Activated T-cell treated with anti-CD3 and anti-CD28 coated beads for 4 hours (primary cell): ENCODE measurements at places on chromosomes 5 and 9.

DNA sequence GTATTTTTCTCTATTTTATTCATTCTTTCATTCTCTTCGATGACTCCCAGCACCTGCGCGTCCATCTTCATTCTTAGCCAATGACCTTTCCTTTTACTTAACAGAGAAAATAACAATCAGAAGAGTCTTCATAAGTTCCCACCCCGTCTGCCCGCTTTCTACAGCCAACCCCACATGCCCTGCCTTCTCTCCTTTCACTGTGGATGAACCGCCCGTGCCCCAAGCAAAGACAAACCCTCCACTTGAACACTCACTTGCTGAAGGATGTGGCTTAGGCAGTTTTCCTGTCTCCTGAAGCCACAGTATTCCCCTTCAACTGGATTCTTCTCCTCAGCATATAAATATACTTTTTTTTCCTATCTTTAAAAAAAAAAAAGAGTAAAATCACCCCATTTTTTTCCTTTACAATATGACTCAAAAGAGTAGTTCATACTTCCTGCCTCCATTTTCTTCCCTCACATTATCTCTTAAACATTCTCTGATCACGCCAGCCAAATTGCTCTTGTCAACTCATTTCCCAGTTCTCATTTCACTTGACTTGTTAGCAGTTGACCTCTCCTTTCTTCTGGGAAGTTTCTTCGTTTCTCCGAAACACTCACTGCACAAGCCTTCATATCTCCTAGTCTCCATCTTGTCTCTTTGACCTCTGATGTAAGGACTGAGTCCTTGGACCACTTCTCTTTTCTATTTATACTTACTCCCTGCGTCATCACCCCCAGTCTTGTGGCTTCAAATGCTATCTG lies 11.1 kb downstream of the NIPSNAP3B start:
- DNase-seq: no peak

DNA sequence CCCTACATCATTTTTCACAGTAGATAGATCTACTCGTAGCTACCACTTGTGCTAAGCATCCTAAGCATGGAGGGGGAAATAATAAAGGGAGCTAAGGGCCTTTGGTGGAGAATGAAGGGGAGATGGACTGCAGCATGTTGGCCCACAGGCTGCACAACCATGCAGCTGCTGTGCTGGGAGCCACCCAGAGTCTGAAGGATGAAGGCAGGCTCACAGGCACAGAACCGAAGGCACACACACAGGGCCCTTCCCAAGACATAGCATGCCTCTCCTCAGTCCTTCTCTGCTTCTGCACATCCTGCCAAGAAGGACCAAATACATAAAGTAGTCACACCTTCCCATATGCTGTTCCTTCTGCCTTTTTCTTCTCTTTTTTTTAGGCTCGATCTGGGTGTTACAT lies 6.6 kb downstream of the FAM193B start:
- DNase-seq: no peak

GRCh38 chr5:97242341-97242740 lies 59.3 kb upstream of the RIOK2 start:
- no peak for DNase-seq

DNA sequence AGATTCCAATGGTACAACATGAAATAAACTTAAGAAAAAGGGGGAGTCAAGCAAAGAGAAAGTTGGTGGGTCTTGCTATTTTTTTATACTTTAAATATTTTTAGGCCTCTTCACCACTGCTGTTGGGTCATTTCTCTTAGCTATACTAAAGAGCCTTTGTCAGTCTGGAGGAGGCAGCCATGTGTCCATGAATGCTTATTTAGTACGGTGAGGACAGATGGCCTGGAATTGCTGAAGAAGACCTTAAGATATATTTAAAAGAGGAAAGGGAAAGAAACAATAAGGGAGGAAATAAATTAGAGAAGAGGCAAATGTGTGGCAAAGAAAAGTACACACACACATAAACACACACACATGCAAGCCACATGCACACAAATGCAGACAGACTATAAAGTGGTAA lies 560.5 kb upstream of the MEF2C start:
- DNase-seq: no peak

DNA sequence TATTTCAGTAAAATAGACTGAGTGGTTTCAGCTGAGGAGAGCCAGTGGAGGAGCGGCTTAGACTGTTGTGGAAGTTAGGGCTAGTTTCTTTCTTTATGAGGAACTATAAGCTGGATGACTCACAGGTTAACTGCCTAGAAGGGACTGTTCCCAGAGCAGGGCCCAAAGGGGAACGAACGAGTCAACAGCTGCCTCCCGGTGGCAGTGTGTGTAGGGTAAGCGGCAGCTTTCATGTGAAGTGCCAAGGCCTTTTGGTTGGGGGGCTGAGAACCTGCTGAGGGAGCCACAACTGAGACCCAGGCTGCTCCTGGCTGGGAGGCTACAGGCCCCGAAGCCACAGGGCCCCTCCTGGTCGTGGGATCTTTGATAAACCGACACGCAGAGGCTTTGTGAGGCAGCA lies 7.0 kb downstream of the SQSTM1 start:
- no peak for DNase-seq

GRCh38 chr9:9612270-9612669 lies 1000.5 kb downstream of the PTPRD start:
- DNase-seq: no peak

DNA sequence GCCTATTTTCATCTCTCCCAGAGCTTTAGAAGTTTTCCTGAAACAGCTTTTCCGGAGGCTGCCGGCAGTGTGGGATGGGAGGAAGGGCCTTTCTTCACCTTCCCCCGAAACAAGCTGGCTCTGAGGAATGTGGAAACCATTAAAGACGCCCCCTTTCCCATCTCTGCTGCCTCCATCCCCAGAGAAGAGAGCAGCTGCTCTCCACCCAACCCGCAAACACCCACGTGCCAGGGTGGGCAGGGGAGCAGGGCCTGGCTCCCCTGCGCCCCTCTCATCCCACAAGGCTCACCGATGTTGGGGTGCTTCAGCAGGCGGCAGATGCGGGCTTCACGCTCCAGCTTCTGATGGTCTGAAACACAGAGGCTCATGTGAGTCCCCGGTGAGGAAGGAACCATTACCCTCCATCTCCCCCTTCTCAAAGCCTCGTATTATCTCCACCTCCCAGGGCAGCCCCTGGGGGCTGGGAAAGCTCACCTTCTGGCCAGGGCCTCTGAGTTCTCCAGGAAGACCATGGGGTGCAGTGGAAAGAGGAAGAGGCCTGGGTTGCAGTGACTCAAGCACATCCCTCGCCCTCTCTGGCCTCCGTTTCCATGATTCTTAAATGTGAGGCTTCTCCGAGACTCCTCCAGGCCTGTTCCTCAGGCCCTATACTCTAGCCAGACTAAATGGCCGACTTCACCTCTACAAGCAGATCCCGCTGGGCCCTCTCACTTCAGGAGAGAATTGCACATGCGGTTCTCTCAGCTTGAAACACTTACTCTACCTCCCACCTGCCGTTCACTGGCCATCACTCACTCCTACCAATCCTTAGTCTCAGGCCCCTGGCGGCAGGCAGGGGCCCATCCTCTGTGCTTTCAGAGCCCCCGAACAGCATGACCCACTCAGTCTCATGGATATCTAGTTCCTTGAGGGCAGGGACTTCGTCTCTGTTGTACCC lies 24.6 kb downstream of the CAMK2A start:
- DNase-seq: no peak

- DNase-seq: no peak
Observed at GRCh38 chr9:15576350-15577050, 23.7 kb downstream of the CCDC171 start.

DNA sequence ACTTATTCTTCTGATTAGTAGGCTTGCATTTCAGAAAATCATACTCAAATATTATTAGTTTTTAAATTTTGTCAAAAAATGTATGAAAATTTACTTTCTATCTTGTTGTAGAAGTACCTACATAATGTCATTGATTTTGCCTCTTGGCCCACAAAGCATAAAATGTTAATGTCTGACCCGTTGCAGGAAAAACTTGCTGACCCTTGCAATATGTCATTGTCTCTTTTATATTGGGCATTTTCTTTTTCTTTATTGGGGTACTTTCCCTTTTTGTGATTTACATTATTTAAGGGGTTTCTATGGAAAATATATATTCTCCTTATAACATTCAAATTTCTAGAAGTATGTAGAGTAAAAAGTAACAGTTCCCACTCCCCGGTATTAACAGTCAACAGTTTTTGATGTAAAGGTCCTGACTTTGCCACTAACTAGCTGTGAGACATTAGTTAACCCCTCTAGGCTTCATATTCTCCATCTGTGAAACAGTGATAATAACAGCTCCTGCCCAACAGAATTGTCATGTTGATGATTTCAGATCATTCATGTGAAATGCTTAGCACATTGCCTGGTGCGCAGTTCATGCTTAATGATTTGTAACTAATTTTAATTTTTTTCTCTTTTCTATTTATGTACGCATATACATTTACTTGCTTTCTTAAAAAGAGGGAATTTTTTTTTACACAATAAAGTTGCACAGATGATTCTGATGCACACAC lies 243.2 kb downstream of the ARHGAP26 start:
- no peak for DNase-seq

- no peak for DNase-seq
Observed at GRCh38 chr9:92952906-92953610, 5.7 kb downstream of the FGD3 start.

- DNase-seq: no peak
Observed at GRCh38 chr9:36165826-36166167, 3.4 kb upstream of the CCIN start.

- DNase-seq: no peak
Observed at GRCh38 chr5:178237431-178238312, 5.1 kb upstream of the PHYKPL start.

DNA sequence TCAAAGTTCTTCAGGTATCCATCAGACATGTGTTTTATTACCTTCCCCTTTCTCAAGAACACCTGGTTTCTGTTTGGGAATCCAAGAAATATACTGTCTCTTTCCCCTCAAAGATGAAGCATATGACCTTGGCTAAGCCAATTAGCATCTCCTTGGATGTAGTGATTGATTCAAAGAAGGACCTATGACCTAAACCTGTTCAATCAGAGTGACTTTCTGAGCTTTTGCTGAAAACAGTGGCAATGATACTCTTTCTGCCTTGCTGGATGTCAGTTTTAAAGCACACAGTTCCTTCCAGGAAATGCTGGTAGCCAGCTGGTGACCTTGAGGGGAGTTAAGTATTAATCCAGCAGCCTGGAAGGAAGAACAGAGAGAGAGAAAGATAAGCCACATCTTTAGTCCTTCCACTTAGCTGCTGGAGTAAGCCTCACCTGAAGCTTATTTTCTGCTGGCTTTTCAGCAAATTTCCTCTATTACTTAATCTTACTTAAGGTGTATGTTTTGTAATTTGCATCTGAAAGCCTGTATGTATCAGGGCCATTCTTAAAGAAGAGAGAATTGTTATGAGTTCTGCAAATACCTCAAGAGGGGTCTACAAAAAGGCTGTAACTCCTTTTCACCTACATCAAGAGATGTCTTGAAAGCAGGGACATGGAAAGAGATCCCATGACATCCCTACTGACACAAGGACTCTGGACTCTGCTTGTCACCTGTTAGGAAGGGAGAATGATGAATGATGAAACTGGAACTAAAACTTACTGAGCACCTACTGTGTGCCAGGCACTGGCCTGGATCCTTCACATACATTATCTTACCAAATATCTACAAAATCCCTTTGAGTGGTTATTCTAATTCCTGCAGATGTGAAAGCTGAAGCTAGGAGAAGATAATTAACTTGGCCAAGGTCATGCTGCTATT lies 35.2 kb upstream of the PIK3R1 start:
- no peak for DNase-seq

- DNase-seq: no peak
Observed at GRCh38 chr5:62587737-62588136, 9.1 kb downstream of the LRRC70 start.

DNA sequence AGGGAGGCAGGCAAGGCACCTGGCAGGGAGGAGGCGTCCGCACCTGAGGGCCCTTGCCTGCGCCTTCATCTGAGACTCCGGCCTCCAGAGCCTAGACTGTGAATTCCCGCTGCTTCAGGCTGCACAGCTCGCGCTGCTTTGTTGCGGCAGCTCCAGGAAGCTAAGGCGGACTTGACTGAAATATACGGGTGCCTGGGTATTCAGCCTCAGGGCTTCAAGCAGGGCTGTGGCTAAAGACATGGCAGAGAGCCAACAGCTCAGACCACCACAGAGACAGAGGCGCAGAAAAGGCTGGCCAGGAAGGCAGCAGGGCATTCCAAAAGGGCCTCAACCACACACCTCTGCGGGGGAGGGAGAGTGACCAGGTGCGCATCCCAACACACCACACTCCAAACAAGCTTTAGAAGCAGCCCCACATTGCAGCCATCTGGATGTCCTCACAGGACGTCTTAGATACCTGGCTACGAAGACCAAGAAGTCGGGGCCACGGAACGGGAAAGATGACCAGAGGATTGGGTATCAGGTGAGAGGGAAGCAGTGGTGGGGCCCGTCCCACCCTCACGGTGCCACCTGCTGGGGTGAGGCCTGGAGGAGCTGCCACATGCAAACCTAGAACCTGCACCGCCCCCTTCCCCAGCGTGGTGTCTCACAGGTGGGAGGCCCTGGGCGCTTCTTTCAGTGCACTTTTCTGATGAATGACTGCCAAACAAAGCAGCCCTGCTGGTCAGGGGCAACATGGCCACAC lies 1.7 kb upstream of the DPH7 start:
- DNase-seq: no peak

- DNase-seq: no peak
Observed at GRCh38 chr9:115364991-115365390, 247.0 kb upstream of the TNC start.

DNA sequence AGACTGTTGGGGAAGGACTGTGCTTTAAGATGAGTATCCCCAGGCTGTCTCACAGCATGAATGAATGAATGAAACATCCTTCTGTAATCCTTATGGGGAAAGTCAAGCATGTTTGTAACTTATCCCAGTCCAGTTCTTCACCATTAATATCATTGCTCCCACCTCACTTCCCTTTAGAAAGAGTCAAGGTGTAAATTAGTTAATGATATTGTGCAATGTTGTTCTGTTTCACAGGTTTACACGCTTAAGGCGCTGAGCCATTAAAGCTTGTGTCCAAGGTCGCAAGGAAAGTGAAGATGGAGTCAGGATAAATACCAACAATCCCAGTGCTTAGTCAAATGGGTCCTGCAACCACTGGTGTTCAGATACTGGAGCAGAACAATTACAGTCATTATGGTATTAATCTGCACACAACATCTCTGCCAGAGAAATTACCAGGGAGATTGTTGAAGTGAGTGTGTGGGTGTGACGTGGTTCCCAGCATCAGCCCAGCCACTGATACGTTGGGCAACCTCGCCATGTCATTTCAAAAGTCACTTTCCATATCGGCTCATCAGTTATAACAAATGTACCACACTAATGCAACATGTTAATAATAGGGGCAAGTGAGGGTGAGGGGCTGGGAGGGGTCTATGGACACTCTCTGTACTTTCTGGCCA lies 1.5 kb upstream of the MYO10 start:
- no peak for DNase-seq
